ENCODE measurements at places on chromosomes 16 and 17.
A peak's percentile ranks its signal among the peaks of the same experiment; 100 is the strongest.

- no peak for DNase-seq
Measured at GRCh38 chr16:74679983-74680382, 13.3 kb upstream of the RFWD3 start.

DNA sequence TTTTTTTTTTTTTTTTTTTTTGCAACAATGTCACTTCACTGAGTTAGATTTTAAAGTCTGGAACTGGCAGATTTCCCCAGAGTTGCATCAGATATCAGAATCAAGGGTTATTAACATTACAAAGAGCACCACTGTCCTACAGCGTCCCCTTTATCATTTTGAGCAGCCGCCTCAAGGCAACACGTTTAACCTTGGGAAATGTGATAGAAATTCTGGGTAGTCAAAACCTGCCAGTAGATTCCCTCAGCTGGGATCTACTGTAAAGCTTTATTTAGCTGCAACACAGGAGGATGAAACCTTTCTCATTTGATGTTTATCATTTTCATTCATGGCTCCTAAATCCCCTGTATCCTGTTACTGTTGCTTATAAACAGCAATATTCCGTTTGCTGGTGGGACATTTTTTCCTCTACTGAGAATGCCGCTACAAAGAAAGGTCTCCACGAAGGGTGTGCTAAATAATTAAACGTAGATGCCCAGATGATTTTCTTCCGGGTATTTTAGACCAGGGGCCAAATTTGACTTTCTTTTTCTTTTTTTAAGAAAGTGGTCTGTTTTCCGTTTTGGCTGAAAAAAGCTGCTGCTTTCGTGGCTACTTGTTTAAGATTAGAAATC, 436.1 kb upstream of the GOT2 start:
- DNase-seq: no peak

- no peak for DNase-seq
Measured at GRCh38 chr17:40315206-40315605, 6.2 kb downstream of the RARA start.

- no peak for DNase-seq
Measured at GRCh38 chr17:15482476-15482875, 15.1 kb upstream of the CDRT4 start.

- peak; percentile 61 for DNase-seq
Measured at GRCh38 chr16:56950881-56951771, 10.6 kb upstream of the CETP start.

- DNase-seq: no peak
Measured at GRCh38 chr17:50134206-50135110, 4.5 kb upstream of the SAMD14 start.

DNA sequence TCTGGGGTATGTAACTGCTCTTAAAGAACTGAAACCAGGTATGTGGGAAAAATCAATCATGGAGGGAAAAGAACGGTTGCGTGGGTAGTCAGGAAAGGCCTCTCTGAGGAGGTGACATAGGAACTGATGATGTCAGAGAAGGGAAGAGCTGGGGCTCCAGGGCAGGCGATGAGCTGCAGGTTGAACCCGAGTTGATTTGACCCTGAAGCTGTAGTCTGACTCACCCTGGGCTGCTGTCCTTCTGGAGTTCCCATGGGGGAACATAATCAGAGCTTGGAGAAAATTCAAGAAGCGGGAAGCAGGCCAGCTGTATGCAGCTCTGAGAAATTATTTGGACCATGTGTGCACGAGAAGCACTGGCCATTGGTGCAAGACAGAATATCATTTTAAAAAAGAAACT, 16.7 kb downstream of the SLC6A2 start:
- DNase-seq: peak; percentile 93

- DNase-seq: no peak
Measured at GRCh38 chr17:83132251-83133081, 53.1 kb downstream of the METRNL start.

GRCh38 chr16:635573-636205, 416 bp downstream of the METTL26 start:
- DNase-seq: no peak

- DNase-seq: no peak
Measured at GRCh38 chr17:70493277-70493874, 324.0 kb downstream of the KCNJ2 start.

DNA sequence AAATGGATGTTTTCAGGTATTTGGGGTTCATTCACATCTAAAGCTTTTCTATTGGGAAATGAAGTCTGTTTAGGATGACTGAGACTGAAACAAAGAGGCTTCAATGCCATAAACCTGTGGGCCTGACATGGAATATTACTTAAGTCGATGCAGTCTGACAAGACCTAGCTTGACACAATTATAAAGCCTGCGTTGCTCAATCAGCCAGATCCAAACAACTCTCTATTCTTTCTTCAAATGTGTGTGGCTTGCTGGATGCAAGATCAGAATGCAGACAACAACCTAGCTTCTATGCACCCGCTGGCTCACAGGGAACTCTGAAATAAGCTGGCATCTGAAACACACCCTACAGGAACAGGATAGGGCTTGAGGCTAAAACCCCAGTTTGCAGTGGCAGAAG, 40.0 kb downstream of the RFFL start:
- no peak for DNase-seq

GRCh38 chr17:75008373-75008772, 4.1 kb upstream of the MRPL58 start:
- no peak for DNase-seq

DNA sequence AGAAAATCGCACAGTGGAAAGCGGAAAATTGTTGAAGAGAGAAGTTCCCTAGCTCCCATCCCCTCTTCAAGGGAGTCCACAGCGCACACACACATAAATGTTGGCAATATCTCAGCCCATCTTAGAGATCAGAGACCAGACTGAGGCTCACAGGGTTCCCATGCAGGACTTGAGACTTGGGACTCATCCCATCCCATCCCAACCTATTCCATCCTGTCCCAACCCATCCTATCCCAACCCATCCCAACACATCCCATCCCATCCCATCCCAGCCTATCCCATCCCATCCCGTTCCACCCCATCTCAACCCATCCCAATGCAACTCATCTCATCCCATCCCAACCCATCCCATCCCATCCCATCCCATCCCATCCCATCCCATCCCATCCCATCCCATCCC, 29.6 kb downstream of the GSG1L start:
- no peak for DNase-seq

- DNase-seq: peak; percentile 83
Measured at GRCh38 chr17:3667366-3668278, 756 bp downstream of the TAX1BP3 start.

GRCh38 chr16:85220125-85220839, 108.0 kb upstream of the CIBAR2 start:
- peak; percentile 82 for DNase-seq

GRCh38 chr16:11682655-11683096, 14.4 kb downstream of the SNN start:
- peak; percentile 88 for DNase-seq

GRCh38 chr17:8226536-8227237, 16.3 kb upstream of the AURKB start:
- peak; percentile 93 for DNase-seq

- DNase-seq: no peak
Measured at GRCh38 chr17:57706761-57707160, 38.3 kb downstream of the CCDC182 start.

DNA sequence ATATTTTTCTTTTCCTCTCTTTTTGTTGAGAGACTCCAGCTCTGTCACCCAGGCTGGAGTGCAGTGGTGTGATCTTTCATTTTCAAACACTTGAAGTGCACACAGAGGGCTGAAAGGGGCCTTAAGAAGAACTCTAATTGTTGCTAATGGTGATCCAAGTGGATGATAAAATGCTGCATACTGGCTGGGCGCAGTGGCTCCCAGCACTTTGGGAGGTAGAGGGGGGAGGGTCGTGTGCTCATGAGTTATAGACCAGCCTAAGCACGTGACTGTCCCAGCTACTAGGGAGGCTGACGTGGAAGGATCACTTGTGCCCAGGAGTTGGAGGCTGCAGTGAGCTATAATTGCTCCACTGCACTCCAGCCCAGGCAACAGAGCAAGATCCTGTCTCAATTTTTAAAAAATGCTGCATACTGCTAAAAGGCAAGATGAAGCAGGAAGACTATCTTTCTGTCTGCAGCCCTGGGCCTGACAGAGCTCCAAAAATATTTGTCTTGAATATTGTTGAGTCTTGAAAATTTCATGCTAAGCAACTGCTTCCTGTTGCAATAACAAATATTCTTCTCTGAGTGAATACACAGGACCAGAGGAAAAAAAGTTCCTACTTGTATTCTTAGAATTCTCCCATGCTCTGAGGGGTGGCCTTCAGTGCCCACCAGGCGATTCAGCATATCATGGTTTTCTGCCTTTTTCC, 63.7 kb upstream of the AKTIP start:
- no peak for DNase-seq

GRCh38 chr17:77719806-77720205, 238.7 kb upstream of the TNRC6C start:
- DNase-seq: no peak

GRCh38 chr16:79388396-79388795, 212.1 kb downstream of the MAF start:
- no peak for DNase-seq

DNA sequence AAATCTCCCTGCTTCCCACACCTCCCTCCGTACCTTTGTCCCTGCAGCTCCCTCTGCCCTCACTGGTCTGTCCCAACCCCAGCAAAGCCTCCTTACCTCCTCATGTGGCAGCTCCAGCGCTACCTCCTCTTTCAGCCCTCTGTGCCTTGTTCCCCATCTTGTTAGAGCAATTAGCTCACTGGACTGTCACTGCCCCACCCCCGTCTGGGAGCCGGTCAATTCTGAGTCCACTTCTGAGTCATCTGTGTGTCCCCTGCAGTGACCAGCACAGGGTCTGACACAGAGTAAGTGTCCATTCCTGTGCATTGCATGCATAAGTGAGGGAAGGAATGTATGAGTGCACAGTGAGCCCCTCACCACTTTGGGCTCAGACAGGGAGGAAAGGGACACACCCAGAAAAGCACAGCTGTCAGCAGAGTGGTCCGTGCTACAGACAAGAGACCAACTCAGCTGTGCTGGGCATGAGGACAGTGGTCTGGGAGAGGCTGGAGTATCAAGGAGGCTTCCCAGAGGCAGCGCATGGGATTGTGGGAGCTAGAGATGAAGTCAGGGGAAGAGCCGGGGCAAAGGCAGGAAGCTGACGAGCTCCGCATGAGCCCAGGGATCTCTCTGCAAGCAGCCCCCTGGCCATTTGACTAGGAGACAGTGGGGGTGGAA, 45.9 kb downstream of the PITPNM3 start:
- no peak for DNase-seq

DNA sequence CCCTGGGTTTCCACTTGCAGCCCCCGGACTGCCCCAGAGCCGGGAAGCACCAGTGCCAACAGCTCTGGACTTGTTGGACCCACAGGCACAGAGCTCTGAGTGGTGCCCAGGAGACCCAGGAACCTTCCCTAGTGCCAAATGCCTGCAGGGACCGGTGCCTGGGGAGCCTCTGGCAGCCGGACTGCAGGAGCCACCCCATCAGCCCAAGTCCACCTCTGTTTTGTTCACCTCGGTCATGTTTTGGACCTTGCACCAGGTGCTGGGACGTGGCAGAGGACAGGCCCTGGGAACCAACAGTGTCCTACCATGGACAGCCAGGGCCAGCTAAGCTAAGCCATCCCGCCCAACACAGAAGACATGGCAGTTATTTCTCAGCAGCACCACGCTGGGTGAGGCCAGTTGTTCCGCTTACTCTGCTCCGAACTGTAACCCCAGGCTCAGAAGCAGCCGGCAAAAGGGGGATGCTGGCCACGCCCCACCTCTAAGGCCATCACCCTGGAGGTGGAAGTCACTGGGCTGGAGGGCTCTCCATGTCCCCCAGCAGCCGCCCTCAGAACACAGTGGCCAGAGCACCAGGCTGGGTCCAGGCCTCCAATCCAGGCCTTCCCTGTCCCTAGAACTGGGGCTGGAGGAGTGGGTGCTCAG, 79.8 kb downstream of the AMFR start:
- DNase-seq: no peak

DNA sequence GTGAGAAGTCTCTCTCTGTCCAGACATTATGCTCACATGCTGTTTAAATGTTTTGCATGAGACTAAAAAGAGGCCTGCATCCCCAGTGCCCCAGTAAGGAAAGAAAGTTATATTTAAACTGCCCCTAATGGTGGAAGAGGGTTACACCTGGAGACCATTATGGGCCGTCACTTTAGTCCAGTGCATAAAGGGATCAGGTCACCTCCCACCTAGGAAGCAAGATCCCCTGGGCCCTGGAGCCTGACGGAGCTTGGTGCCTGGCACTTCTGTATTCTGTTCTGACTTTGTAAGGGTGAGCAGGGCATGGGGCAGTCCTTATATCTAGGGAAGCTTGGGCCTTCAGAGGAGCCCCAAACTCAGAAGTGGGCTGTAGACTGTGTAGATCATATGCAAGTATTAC, 67.9 kb downstream of the CPPED1 start:
- DNase-seq: no peak

- no peak for DNase-seq
Measured at GRCh38 chr17:82638183-82638773, 10.0 kb downstream of the WDR45B start.

- no peak for DNase-seq
Measured at GRCh38 chr16:35752773-35753558, 2293.6 kb downstream of the TP53TG3F start.

GRCh38 chr17:28397687-28398279, 8.2 kb downstream of the SLC46A1 start:
- no peak for DNase-seq

GRCh38 chr16:17299790-17300189, 171.0 kb downstream of the XYLT1 start:
- DNase-seq: no peak

- no peak for DNase-seq
Measured at GRCh38 chr17:67970783-67971182, 25.5 kb downstream of the C17orf58 start.

DNA sequence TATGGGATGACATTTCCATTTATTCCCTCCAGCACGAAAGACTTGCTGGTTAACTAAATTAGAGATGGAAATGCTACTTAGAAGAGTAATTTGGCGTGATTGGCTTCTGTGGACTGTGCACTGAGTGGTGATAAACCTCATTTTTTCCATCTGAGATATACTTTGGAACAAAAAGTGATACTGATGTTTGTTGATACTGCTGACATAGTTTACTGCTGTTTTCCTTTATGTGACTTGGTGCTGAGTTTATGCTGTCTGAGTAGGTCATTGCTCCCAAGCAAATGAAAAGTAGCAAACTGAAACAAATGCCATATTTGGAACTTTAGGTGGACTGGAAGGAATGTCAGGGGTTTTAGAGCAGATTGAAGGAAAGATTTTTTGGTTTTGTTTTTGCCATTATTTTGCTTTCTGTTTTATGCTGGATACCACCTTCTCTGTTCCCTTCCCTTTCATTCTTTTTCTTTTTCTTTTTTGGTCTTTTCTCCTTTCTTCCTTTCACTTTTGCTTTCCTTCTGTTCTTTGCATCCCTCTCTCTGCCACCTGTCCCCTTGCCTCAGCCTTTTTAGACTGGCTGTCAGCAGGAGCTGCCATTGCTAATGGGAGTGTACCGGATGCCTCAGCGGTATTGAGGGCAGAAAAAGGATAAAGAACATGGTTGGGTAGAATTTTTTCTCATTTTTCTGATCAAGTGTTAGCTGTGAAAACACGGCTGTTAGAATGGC, 41.8 kb downstream of the NUP93 start:
- DNase-seq: no peak

GRCh38 chr16:78811247-78811646, 711.8 kb downstream of the WWOX start:
- no peak for DNase-seq

- no peak for DNase-seq
Measured at GRCh38 chr17:33602981-33603380, 309.9 kb upstream of the ASIC2 start.

- DNase-seq: peak; percentile 69
Measured at GRCh38 chr17:51764387-51764971, 394.0 kb downstream of the CA10 start.

Measured in fibroblast of mammary gland (primary cell).